ENCODE measurements at places on chromosomes 6 and 20.

DNA sequence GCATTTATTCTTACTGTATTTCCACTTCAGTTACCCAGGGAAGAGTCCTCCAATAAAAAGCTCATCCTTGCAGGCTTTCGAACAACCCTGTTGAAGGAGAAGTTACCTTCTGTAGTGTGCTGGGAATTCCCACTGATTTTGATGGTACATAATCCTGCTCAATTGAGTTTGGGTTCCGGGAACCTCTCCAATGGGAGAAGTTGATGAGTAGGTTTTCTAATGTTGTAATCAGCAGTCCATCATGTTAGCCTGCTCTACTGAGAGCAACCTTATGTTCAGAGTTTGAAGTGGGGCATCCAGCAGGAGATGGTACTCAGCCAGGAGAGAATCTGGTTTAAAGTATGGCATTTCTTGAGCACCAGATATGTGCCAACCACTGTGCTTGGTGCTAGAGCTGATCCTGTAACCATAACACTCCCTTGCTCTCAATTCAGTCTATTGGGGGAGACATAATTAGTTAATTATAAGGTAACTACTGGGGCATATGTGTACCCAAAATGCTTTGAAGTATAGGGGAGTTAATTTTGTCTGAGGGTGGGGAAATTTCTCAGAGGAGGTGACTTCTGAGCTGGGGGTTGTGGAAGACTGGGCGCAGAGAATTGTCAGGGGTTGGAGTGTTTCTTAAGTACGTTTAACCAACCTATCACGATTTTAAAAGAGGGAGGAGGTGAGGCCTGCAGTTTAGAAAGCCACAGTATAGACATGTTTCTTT is 2.1 kb downstream of the TOP1 start:
- no peak for DNase-seq

DNA sequence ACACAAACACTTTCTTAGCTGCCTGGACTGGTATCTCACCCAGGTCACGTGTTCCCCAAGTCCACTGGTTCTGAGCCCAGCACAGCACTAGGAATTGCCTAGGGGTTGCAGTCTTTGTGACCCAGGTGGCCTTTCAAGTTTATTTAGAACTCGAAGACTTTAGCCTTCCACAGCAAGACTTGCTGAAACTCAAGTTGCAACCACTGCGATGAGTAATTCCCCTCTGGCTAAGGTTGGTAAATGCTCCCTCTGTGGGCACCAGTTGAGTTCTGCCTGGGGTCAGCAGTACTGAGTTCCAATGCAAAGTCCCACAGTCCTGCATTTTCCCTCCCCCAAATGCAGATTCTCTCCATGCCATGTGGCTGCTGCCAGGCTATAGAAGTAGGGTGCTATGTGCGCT is 77.6 kb upstream of the MOCS1 start:
- no peak for DNase-seq

DNA sequence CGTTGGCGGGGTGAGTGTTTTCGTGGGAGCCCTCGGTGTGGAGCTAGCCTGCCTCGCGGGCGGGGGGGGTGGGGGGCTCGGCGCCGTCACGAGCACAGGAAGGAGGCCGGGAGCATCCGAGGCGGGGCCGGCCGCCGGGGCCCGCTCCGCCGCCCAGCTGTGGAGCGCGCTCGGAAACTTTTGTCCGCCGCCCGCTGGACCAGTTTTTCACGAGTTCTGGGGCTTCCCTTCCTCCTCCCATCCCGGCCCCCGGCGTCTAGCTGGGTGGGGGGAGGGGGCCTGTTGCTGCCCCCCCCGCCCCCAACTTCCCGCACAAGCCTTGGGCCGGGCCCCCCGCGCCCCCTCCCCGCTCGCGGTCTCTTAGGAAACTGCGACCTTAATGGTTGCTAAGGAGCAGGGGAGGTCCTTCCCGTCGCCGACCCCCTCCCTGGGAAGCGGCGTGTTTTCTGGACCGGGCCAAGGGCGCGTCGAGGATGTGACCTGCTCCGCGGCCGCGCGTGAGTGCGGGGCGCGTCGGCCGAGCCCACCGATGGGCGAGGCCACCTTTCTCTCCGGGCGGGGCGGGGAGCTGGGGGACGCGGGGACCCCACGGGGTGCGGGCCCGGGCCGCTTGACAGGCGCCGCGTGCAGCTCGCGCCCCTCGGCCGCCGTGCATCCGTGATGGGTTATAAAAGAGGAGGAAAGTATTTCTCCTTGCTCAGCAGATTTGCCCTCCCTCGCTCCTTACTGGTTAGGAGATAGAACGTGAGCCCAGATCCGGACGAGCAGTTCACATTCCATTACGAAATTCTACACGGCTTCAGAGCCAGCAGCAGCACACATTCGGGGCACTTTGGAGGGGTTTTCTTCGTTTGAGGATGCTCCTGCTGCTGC is 1.4 kb downstream of the RREB1 start:
- DNase-seq, result peak; percentile 39

GRCh38 chr6:65637289-65638046 is 69.6 kb downstream of the EYS start:
- DNase-seq, result no peak

GRCh38 chr6:90068703-90069523 is 174.6 kb downstream of the GJA10 start:
- no peak for DNase-seq

GRCh38 chr20:62322492-62323041 is 19.8 kb downstream of the ADRM1 start:
- DNase-seq, result no peak

DNA sequence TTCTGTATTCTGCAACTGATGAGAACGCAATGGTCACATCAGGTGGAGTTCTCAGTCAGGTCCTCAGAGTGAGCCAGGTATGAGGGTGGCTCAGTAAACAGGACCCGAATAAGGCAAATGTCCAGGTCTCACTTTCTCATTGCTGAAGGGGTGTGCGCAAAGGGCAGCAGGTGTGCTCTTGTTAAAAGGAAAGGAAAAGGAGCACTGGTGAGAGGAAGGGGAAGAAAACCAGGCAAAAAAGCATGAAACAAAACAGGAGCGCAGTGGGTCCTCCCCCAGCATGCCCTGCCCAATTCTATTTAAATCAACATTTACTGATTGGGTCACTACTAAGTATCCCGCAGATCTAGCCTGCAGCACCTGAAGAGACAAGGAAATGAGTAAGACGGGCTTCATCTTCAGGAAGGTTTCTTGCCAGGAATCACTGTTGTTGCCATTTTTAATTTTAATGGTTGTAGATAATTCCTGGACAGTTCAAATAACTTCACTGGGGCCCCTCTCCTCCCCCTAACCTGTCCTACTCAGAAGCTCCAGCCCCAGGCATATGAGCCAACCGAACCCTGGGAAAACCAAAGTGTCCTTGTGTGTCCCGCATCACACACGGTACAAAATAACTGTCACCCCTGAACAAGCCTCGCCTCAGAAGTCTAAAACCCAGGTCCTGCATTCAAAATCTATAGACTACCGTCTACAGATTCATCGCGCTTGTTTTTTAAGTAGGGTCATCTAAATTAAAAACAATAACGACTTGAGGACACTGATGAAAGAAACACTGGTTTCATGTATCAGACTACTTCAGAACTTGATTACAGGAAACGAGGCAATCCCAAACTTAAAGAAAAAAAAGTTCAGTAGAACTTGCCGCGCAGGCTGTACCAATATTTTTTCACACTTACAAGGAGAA is 980 bp downstream of the MBOAT1 start:
- peak; percentile 28 for DNase-seq

DNA sequence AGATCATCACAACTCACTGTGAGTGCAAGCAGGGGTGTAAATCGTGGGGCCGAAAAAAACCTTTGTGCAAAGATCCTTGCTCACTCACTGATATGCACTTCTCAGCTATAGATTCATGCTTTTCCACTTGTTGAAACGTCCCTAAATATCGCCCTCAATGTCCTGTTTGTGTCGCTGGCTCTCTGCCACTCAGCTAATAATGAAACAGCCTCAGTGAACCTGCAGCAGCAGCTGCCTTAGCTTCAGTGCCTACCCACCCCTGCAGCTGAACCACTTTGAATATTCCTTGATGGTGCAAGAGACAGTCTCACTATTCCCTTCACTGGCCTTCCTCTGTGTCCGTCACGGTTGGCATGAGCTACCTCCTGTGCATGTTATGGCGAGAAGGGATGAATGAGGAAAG is 128.9 kb upstream of the NAA20 start:
- DNase-seq, result peak; percentile 25

DNA sequence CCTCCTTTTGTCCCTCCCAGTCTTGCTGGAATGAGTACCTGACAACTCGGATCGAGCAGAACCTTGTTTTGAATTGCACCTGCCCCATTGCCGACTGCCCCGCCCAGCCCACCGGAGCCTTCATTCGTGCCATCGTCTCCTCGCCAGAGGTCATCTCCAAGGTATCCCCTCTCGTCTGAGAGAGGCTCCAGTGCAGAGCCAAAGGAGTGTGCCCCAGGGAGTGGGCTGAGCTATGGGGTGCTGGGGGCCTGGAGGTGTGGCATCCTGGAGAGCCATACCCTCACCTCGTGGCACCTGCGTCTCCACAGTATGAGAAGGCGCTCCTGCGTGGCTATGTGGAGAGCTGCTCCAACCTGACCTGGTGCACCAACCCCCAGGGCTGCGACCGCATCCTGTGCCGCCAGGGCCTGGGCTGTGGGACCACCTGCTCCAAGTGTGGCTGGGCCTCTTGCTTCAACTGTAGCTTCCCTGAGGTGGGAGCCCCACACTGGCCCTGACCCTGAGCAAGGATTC is 8.8 kb downstream of the DNPH1 start:
- no peak for DNase-seq

GRCh38 chr6:9540534-9541126 is 874.2 kb downstream of the TFAP2A start:
- peak; percentile 55 for DNase-seq

DNA sequence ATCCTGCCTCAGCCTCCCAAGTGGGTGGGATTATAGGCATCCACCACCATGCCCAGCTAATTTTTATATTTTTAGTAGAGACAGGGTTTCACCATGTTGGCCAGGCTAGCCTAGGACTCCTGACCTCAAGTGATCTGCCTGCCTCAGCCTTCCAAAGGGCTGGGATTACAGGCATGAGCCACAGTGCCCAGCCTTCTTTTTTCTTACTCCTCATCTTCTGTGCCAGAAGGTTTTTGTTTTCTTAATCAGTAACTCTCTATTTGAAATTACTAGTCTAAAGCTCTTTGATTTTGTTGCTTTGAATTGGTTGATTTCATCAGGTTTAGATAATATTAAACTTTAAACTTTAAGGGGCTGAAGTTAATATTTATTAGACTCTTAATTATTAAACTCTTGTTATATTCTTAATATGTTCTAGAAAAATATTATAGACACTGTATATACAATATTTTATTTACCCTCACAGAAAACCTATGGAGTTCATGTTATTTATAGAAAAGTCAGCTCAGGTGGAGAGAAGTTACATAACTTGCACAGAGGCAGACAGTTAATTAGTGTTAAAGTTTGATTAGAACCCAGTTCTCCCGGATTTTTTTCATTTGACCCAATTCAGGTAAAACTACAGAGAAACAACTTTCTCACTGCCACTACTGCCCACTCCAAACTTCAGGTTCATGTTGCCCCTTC is 177.4 kb upstream of the SGK1 start:
- no peak for DNase-seq

DNA sequence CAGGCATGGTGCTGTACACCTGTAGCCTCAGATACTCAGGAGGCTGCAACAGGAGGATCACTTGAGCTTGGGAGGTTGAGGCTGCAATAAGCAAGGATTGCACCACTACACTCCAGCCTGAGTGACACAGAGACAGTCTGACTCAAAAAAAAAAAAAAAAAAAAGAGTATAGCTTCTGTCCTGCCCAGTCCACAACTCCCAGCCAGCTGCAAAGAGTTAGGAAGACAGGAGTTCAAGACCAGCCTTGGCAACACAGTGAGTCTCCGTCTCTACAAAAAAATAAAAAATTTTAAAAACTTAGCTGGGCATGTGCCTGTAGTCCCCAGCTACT is 28.3 kb upstream of the TLDC2 start:
- DNase-seq, result no peak

GRCh38 chr6:6804843-6805615 is 216.5 kb downstream of the LY86 start:
- no peak for DNase-seq

GRCh38 chr6:149723771-149724417 is 6.0 kb upstream of the LATS1 start:
- DNase-seq, result peak; percentile 22

- no peak for DNase-seq
Observed at GRCh38 chr6:109239651-109240321, 142.5 kb downstream of the CD164 start.

Data from kidney glomerular epithelial cell (primary cell).